ENCODE measurements at places on chromosomes 7 and 10.
A peak's percentile ranks its signal among the peaks of the same experiment; 100 is the strongest.

DNA sequence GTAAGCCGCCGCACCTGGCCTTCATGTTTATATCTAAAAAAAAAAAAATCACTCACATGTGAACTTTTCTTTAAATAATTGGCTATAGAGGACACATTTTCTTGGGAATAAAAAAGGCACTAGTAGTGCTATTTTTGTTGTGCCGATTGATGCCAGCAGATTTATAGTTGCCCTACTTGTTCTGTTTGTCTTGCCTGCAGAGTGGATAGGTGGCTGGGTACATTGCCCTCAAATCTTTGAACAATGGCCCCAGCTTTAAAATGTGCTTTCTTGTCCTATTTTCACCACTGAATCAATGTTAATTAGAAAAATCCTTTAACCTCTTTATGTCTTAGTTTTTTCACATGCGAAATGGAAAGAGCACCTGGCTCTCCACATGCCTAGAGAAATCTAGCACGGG lies 30.1 kb upstream of the ZNRF2 start:
- DNase-seq, result no peak

DNA sequence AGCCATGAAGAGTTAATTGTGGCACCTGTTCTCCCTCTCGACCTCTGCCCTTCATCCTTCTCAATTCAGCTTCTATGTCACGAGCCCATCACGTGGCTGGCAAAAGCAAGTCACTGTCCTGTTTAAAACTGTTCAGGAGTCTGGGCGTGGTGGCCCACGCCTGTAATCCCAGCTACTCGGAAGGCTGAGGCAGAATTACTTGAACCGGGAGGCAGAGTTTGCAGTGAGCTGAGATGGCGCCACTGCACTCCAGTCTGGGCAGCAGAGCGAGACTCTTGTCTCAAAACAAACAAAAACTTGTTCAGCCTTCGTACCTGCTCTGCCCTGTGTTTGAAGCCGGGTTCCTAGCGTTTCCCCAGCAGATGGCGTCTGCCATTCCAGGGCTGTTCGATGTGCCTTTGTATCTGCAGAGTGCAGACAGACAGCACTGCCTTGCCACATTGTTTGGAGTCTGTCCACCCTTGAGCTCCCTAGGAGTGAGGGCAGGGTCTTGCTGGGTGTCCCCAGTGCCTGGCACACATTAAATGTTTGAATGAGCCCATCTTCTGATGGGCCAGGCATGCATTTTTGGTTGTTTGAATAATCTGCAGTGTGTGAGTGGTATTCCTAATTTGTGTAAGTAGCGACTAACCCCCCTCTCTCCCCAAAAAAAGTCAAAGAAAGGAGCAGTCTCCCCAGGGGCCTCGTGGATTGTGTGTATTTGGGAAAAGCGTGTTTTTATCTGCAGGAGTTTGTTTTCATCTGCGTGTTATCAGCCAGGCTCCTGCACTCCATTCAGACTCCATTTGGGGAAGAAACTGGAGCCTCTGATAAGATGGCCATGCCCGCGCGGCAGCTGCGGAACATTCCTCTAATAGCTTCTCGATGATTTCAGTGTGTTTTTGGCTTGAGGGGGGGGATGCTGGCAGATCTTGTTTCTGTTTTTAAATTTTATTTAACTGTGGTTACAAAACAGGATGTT lies 61.2 kb downstream of the DNAJB6 start:
- peak; percentile 80 for DNase-seq

DNA sequence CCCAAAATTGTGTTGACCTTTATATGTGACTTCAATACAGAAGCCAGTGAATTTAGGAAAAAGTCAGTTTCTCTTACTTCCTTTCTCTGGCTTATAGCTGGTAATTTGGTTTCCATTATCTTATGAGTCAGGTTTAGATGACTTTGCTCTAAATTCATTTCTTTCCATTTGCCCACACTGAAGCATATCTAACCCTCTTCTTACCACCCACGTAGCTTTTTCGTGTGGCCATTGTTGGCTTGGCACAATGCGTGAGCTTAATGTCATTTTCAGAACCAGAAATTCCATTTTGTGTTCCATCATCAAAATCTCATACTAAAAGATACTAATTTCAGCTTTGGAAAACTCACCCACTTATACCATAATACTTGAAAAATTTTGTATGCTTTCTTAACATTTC lies 271.2 kb downstream of the INHBA start:
- no peak for DNase-seq

DNA sequence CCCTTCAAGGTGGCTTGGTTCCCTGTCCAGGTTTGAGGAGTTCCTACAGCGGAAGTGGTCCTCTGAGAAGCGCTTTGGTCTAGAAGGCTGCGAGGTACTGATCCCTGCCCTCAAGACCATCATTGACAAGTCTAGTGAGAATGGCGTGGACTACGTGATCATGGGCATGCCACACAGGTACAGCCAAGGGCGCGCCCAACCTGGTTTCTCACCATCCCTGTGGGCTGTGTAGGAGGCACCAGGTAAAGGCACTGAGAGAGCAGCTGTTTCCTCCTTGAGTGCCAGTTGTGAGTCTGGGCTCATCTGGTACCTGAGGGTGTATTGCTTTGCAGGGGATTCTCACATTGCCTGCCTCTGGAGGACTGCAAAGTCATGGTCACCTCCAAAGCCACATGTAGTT lies 68.0 kb downstream of the OGDH start:
- DNase-seq, result no peak

GRCh38 chr10:62430881-62431280 lies 56.7 kb downstream of the ZNF365 start:
- no peak for DNase-seq

DNA sequence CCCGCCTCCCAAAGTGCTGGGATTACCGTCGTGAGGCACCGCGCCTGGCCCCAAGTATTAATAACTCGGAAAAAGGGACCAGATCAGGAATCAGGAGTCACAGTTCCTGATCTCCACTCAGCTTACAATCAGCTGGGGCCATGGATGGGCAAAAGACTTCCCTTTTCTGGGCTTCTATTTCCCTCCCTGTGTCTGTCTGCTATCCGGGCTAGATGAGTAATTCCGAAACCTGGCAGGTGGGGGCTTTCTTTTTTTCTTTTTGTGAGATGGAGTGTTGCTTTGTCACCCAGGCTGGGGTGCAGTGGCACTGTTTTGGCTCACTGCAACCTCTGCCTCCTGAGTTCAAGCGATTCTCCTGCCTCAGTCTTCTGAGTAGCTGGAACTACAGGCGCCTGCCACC lies 11.6 kb downstream of the RPS24 start:
- DNase-seq, result no peak

- no peak for DNase-seq
Observed at GRCh38 chr7:157499835-157500153, 163.0 kb downstream of the DNAJB6 start.

- peak; percentile 62 for DNase-seq
Observed at GRCh38 chr7:131507592-131508331, 48.7 kb downstream of the PODXL start.

- DNase-seq, result no peak
Observed at GRCh38 chr7:101999393-101999792, 182.0 kb downstream of the CUX1 start.

DNA sequence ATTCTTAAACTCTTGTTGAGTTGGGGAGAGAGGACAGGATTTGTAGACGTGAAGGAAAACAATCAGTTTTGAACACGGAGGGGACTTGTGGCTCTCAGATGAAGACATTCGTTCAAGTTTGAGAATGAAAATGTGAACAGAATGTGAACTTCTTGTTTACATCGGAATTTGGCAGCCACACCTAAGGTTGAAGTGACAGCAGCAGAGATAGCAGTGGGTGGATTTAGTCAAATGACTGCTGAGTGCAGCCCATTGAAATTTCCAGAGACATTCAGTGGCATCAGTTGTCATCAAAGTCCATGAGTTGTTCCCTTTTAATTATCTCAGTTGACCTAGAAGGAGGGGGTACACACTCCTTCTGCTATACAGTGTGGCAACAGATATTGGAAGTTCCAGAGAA lies 280.0 kb downstream of the SEMA3D start:
- DNase-seq, result no peak

DNA sequence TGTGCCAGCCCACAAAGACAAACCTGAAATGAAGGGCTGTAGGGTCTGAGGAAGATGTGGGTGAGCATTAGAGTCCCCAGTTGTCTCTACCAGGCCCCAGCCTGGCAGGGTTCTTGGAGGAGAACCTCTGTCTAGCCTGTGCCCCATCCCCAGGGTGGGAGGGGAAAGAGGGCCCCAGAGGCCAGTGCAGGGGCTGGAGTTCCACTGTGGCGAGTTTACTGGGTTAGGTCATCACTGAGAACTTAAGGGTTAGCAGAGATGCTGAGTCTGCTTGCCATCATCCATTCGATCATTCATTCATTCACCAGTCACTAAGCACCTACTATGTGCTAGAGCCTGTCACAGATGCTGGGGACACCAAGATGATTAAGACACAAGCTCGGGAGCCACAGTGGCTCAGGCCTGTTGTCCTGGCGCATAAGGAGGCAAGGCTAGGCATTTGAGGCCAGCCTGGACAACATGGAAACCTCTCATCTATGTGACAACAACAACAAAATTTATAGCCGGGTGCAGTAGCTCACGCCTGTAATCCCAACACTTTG lies 2.6 kb downstream of the ANKRD2 start:
- peak; percentile 44 for DNase-seq

DNA sequence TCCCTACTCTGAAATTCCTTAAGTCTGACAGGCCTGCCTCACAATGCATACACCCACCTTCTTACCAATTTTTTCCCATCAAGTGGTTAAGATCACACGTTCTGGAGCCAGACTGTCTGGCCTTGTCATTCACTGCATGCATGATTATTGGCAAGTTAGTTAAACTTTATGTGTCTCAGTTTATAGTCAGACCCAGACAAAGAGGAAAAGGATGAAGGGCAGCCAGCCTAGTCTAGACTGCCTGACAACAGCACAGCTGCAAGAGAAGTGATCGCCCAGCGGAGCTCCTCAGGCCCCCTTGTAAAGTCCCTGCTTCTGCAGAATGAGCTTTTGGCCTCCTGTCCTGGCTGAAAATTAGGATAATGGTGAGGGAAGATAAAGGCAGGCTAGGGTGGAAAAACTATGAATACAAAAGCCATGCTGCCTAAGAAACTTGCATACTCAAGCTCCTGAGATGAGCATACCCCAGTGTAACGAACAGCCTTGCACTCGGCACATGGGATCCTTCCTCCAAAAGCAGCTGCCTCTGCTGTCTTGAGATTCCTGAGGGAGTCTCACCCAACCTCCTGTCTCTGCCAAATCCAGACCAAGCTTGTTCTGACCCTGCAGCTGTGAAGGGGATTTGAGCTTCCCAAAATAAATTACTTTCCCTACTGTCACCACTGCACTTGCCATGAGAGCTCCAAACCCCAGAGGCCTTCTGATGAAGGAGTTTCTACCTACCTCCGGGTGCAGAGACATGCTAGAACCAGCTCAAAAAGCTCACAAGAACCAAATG lies 26.7 kb upstream of the MRLN start:
- DNase-seq, result no peak

GRCh38 chr7:20141666-20142065 lies 75.5 kb downstream of the MACC1 start:
- peak; percentile 12 for DNase-seq

DNA sequence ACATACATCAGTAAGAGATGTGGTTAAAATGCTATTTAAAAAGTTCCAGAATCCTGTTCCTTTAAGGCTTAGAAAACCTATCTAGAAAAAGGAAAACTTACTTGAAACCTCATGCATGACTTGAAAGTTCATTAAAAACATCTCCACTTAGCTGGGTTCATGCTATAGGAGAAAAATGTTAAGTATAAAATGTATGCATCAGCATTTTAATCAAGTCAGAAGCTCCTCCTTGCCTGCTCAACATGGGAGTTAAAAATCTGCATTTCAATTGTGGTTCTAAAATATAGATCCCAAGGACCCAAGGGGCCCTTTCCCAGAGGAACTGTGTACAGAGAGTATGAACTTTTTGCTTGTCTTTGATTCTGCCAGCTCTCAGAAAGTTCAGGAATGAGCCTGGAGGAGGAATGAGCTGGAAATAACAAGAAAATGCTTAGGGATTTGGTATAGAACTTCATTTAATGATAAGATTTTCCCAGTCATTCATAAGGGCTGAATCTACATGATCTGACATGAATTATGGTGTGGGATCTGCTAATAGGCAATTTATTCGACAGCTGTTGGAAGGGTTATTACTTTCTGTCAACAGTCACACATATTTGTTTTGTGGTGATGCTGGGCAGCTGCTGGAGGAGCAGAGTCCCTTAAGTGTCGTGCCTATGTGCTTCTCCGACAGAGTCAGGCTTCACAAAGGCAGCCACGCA lies 85.6 kb upstream of the MTPN start:
- no peak for DNase-seq

DNA sequence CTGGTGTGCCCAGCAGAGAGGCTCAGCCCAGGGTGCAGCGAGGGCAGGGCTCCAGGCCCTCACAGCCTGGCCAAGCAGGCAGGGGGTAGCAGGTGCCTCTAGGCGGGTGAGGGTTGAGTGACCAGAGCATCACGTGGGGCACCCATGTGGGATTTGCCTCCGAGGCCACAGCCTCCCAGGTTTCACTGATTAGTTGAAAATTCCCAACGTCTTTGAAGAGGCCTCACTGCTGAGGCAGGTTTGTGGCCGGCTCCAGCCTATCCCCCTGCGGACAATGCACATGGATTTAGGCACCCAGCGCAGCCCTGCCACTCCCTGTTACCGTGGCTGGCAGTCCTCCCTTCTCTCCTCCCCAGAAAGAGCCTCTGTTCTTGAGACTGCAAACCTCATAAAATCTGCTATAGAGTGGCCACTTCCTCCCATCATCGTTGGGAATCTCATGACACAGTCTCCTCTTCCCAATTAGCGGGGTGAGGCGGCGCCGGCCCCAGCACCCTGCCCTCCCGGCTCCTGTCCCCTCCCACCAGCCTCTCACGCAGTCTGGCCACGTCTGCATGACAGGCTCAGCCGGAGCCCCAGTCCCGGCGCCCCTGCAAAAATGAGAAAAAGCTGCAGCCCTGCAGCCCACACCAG lies 10.8 kb downstream of the MYL10 start:
- peak; percentile 47 for DNase-seq

GRCh38 chr7:34165927-34166550 lies 260.7 kb downstream of the BMPER start:
- peak; percentile 37 for DNase-seq

- DNase-seq, result peak; percentile 72
Observed at GRCh38 chr7:80145780-80146422, 11.3 kb downstream of the GNAI1 start.

DNA sequence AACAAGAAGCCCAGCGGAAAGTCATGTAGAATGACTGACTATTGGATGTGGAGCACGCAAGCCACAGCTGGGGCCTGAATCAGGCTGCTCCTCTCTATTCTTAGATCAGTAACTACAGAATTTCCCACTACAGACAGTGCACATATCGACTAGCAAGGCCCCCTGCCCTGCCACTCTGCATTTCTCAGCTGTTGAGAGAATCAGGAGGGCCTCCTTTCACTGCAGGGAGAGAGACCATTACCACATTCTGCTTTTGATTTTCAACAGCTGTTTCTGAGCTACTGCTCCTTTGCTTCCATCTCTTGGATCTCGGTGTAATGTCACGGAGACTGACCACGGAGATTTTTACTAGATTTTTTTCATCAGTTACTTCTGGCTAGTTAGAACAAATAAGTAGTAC lies 73.8 kb downstream of the PON1 start:
- DNase-seq, result no peak
